Ecto neural progenitor cell (in vitro differentiated cells): ENCODE measurements at places on chromosomes 7 and 10.

GRCh38 chr7:140009735-140010134 lies 53.0 kb downstream of the PARP12 start:
- no peak for DNase-seq

- peak; percentile 66 for DNase-seq
Observed at GRCh38 chr10:71268247-71268691, 50.8 kb upstream of the SLC29A3 start.

GRCh38 chr10:7192061-7192460 lies 218.8 kb downstream of the SFMBT2 start:
- no peak for DNase-seq

- no peak for DNase-seq
Observed at GRCh38 chr7:1899951-1900762, 230.1 kb downstream of the ELFN1 start.

- peak; percentile 72 for DNase-seq
Observed at GRCh38 chr7:101507791-101508252, 121.3 kb downstream of the MYL10 start.

- DNase-seq = no peak
Observed at GRCh38 chr7:69162931-69163670, 435.2 kb upstream of the AUTS2 start.

DNA sequence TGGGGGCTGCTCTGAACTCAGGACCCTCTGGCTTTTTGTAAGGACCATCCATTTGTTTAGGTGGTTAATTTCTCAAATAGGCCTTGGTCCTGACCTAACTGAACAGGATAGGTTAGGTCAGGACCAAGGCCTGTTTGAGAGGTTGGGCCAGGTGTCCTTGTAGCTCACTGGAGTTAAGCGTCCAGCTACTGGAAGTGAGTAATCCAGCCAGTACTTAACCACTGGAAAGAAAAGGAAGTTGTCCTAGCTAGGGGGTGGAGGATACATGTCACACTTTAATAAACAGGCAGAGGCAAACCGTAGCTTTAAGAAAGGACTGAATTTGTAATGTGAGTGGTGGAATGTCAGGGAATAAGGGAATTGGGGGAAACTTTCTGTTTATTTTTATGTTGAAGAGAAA lies 96.0 kb downstream of the GPR85 start:
- DNase-seq = no peak

- no peak for DNase-seq
Observed at GRCh38 chr10:62632071-62632809, 172.3 kb upstream of the ADO start.

DNA sequence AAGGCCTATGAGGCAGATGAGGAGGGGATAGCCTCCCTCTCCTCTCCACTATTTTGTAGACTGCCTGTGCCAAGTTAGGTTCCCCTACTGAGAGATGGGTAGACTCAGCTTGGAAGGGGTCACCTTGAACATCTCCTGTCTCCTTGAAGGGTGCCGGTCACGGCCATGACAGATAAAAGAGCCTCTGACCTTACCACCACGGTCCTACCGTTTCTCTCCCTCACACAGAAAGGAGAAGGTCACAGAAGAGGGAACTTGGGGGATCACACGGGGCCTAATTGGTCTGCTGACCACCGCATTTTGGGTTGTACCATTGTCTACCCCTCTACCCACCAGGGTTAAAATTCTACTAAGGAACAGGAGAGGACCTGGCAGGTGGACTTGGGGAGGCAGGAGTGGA lies 17.0 kb downstream of the PRSS2 start:
- DNase-seq = no peak

GRCh38 chr7:43639858-43640491 lies 57.1 kb downstream of the STK17A start:
- DNase-seq = peak; percentile 73

GRCh38 chr7:126696256-126697038 lies 556.3 kb downstream of the GRM8 start:
- no peak for DNase-seq

DNA sequence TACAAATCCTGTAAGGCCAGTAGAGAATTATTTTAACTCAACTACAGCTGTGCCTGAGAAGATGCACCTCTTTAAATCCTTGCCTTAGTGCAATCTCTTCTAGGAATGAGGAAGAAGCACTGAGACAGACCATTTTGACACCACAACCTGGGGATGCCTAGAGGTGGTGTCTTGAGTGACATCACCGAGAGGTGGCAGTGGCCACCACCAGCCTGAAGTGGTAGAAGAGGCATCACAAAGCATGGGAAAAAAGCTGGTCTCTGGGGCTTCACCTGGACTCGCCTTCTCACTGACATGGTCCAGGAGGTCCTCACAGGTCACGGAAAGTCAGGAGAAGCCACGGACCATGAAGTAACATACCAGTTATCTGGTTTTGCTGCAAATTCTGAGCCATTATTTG lies 99.2 kb upstream of the PDLIM1 start:
- DNase-seq = no peak

DNA sequence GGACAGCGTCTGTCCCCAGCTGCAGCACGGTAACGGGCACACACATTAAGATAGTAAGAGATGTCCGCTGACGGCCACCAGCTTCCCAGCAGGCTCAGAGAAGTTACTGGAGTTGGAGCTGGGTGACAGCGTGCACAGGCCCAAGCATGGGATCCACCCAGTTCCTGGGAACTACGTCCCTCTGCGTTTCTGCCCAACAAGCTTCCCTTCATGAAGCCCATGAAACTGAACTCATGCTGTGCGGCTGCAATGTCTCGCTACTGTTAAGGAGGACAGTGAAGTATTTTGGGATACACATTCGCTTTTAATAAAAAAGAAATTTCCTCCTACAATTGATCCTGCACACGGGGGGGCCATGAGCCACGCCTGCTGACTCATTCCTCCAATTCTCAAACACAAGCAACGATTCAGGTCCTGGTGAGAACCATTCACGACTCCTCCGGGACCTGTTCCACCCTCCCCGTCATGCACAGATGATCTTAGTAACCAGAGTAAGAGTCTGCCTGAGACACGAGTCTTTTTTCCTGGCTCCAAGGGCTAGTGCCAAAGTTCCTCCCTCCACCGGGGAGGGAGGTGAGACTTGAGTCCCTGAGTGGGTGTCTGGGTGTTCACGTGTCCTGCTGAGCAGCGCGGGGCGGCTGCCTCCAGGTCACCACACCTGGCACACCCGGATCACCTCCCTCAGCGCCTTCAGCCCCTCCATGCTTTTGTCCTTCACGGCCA lies 2.6 kb downstream of the PSMG3 start:
- DNase-seq = no peak

DNA sequence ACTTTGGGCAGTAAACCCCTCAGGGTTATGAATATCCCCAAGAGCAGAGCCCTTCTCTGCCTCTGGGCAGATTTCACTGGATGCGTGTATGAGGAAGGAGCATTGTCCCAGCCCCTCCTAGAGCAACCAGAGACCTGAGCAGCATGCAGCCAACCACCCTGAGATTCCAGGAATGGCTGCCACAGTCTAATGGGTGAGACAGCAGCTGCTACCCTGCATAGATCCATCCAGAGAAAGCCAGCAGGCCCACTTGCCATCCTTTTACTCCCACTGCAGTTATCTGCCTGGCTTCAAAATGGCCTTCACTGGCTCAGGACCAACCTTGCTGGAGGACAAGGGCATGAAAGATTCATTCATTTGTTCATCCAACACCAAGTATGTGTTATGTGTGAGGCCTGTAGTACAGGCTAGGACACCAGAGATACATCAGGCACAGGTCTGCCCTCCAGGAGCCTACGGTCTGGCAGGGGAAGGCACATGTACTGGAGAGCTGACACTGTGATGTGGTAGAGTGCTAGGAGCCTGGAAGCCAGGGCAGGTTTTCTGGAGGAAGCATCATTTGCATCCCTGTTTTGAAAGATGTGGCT lies 26.2 kb upstream of the C10orf105 start:
- no peak for DNase-seq

DNA sequence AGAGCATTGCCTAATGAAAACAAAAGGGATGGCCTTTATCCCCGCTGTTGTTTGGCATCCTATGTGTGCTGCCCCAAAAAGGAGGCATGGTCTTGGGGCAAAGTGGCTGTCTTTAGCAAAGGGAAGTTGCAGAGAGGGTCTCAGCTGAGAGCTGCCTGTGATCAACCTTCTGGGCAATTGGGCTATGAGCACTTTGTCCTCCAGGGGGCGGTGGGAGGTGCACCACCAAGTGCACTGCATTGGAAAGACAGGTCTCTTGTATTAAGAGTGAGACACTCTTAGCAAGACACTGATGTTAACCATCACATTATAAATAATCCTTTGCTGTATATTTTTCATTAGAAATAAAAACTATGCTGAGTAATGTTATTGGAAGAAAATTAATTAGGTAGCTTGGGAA lies 314.8 kb downstream of the POM121L12 start:
- DNase-seq = peak; percentile 72

DNA sequence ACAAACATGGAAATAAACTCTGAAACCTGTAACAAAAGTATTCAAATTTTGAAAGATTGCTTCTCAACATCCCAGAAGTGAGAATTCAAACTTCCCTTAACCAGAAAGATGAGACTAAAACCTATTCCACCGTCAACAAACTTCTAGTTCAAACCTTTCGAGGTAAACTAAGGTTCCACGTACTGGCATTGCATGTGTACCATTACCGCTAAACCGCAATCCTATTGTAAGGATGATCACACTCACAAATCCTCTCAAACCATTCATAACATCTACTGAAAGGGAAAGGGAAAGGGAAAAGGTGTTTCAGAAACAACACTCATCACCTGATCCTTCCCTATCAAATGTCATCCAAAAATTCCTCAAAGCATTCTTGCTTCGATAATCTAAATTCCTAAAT lies 3.1 kb downstream of the SMURF1 start:
- DNase-seq = no peak

DNA sequence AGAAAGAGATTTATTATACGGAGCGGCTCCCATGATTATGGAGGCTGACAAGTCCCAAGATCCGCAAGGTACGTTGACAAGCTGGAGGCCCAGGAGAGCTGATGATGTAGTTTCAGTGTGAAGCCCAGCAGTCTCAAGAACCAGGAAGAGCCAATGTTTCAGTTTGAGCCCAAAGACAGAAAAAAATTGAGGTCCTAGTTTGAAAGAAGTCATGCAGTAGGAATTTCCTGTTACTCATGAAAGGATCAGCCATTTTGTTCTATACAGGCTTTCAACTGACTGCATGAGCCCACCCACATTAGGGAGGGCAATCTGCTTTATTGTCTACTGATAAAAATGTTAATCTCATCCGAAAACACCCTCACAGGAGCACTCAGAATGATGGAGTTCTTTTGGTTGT lies 51.5 kb downstream of the CCDC71L start:
- DNase-seq = no peak
